ENCODE measurements at places on chromosomes 6 and 20.

DNA sequence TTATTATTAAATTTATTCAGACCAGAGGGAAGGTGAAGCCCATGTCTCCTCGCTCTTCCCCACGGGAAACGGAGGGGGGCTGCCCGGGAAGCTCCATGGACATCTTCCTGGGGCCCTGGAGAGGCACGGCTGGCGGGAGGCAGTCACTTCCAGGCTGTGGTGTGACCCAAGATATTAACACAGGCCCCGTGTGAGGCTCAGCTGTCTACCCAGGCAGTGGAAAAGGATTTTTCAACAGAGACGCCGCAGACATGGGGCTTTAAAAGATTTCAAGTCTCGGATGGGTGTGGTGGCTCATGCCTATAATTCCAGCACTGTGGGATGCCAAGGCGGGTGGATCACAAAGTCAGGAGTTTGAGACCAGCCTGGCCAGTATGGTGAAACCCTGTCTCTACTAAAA is 117.9 kb downstream of the ERMARD start:
- no peaks in the 10 kb centered on the region for H3K27me3 ChIP-seq
- no peak overlapping the region for H3K27ac ChIP-seq
- no peaks in the 10 kb centered on the region for H3K36me3 ChIP-seq
- no peak for DNase-seq
- H3K4me1 ChIP-seq: peaks cover 10% of the 10 kb centered on the region

GRCh38 chr20:54093423-54094267 is 23.3 kb upstream of the BCAS1 start:
- DNase-seq: no peak
- no peaks in the 10 kb centered on the region for H3K36me3 ChIP-seq
- H3K4me1 ChIP-seq: no peaks in the 10 kb centered on the region
- peaks cover 1% of the 10 kb centered on the region for H3K27me3 ChIP-seq

GRCh38 chr6:105628156-105628860 is 225.4 kb upstream of the PREP start:
- peaks cover 22% of the 10 kb centered on the region for H3K4me1 ChIP-seq
- no peak overlapping the region for H3K4me3 ChIP-seq
- H3K36me3 ChIP-seq: peaks cover 2% of the 10 kb centered on the region
- peaks cover 16% of the 10 kb centered on the region for H3K27me3 ChIP-seq

DNA sequence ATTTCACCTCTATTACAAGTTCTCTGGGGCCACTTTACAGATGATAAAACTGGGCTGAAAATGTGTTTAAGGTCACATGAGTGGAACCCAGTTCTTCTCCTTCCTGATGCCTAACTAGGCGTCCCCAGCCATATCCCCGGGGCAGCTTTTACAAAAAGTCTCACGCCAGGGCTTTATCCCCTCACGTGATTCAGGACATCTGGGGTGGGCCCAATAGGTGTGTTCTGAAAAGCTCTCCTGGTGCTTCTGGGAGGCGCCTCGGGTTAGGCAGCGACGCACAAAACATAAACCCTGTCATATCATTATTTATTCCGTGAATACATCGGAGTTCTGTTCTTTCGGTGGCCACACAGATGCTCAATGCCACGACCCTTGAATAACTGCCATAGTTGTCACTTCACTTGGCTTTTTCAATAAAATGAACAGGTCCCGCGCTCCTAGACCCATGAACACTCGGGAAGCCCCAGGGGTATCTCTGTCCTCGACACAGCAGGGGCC is 32.1 kb downstream of the SF3B5 start:
- peak overlapping the region; percentile 82 for H3K4me3 ChIP-seq
- H3K27ac ChIP-seq: peak overlapping the region; percentile 67
- no peaks in the 10 kb centered on the region for H3K27me3 ChIP-seq
- H3K4me1 ChIP-seq: peaks cover 40% of the 10 kb centered on the region

DNA sequence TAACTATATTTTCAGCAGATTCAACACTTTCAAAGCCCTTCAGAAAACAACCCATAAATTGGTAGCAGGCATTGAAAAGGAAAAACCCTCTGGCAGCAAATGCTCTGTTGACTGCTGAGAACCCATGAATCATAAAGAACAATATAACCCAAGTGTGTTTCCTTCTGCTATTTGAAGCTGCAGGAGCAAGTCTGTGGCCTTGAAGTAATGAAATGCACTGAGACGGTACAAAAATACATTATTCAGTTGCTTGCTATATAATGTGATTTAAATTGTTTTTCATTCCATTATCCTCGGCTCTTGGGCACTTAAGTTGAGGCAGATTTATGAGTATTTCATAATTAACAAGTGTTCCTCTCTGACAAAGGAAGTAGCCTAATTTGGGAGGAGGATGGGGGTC is 40.6 kb upstream of the SAMD5 start:
- no peaks in the 10 kb centered on the region for H3K4me1 ChIP-seq
- DNase-seq: no peak
- H3K4me3 ChIP-seq: no peak overlapping the region

DNA sequence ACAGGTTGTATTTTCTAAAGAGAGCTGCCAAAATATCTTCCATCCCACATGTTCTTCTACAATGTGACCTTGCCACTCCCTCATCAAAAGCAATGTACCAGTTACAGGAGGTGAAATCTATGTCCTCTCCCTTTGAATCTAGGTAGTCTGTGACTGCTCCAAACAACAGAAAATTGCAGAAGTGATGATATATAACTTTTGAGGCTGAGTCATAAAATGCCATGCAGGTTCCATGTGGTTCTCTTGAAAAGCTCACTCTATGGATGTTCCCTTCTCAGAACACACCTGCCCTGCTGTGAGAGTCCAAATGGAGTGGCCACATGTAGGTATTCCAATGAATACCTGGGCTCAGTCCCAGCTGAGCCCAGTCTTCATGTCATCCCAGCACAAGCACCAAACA is 16.9 kb upstream of the PHIP start:
- H3K4me3 ChIP-seq: no peak overlapping the region
- H3K4me1 ChIP-seq: no peaks in the 10 kb centered on the region
- no peak overlapping the region for H3K27ac ChIP-seq

DNA sequence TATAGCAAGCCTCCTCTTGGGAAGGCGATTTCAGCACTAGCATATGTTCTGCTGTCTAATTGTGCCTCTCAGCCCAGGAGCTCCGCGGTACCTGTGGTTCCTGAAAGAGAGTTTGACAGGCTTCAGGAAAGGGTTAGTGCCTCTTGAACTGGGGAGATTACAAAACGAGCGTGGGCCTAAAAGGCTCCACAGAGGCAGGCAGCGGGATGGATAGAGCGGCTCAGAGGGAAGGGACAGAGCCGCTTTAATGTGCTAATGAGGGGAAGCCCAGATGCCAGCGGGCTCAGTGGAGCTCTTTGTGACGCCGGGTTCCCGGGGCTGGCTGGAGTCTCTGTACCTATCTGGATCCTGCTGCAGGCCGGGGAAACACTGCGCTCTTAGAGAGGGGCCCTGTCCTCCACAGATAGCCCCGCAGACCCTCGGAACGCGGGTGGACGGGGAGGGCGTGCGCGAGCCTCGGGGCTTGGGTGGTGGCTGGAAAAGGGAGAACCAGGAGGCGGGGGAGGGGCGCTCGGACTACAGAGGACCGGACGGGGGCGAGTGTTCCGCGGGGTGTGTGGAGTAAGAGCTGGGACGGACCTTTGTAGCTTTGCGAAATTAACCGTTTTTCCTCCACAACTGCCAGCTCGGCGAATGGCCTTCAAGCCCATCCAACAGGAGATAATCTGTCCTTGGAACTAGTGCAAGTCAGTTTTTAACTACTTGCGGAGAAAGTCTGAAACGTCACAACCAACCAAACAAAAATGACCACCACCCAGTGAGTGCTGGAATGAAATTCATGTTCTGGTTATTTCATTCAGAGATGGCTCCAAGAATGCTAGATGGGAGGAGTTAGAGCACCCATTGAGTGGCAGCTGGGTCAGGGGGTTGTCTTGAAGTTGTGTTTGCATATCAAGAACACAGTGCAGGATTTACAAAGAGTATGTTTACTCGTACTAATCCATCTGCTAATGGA is 13.0 kb downstream of the SLC35F1 start:
- H3K27ac ChIP-seq: no peak overlapping the region
- no peak for DNase-seq
- H3K4me3 ChIP-seq: no peak overlapping the region
- H3K4me1 ChIP-seq: no peaks in the 10 kb centered on the region
- H3K27me3 ChIP-seq: peaks cover 8% of the 10 kb centered on the region

GRCh38 chr6:150143516-150144293 is 861 bp downstream of the PPP1R14C start:
- H3K36me3 ChIP-seq: no peaks in the 10 kb centered on the region
- H3K4me1 ChIP-seq: peaks cover 18% of the 10 kb centered on the region
- H3K27ac ChIP-seq: no peak overlapping the region
- H3K27me3 ChIP-seq: peaks cover 67% of the 10 kb centered on the region

DNA sequence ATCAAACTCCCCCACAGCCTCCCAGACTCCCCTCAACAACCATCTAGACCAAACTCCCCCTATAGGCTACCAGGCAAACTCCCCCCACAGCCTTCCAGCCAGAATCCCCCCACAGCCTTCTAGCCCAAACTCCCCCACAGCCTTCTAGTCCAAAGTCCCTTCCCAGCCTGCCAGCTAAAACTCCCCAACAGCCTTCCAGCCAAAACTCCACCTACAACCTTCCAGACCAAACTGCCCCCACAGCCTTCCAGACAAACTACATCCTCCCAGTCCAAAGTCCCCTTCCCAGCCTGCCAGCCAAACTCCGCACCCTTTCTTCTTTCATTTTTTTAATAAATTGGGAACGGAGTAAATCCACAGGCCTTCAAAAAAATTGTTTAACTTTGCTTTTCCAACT is 37.4 kb upstream of the SYNDIG1 start:
- H3K4me3 ChIP-seq: no peak overlapping the region
- no peaks in the 10 kb centered on the region for H3K36me3 ChIP-seq
- H3K27me3 ChIP-seq: peaks cover 8% of the 10 kb centered on the region
- no peak overlapping the region for H3K27ac ChIP-seq
- no peaks in the 10 kb centered on the region for H3K4me1 ChIP-seq

GRCh38 chr20:19232997-19233794 is 20.8 kb downstream of the SLC24A3 start:
- H3K4me3 ChIP-seq: no peak overlapping the region
- no peaks in the 10 kb centered on the region for H3K36me3 ChIP-seq
- DNase-seq: no peak
- H3K27ac ChIP-seq: no peak overlapping the region

DNA sequence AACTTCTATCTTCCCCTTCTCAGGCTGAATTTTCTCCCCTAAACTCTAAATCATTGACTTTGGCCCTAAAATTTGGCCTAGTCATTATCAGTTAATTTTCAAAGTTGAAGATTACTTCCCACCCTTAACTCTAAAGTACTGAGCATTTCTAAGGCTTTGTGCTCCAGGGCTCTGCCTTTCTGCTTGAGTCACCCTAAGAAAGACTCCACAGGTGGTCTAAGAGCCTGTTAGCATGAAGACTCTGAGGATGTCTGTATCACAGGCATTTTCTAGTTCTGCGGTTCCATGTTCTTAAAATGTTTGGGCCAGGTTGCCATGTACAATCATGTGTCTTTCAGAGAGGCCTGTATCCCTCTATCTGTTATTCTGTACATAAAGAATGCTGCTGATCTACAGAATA is 808.1 kb upstream of the MANEA start:
- no peak for DNase-seq
- no peaks in the 10 kb centered on the region for H3K36me3 ChIP-seq

DNA sequence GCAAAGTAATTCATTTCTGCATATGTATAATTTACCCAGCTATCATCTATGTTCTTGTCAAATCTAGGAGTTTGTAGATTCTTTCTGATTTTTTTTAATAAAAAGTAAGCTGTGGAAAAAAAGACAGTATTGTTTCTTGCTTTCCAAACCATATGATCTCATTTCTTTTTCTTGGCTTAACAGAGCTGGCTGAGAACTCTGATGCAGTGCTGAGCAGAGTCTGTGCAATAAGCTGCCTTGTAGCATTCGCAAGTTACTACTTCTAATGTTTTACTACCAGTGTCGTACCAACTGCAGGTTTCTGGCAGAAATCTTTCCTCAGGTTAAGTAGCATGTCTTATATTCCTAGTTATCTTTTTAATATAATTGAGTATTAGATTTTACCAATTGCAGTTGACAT is 15.6 kb downstream of the RRBP1 start:
- no peaks in the 10 kb centered on the region for H3K27me3 ChIP-seq
- H3K36me3 ChIP-seq: peaks cover 1% of the 10 kb centered on the region
- DNase-seq: peak; percentile 3
- no peak overlapping the region for H3K27ac ChIP-seq

GRCh38 chr6:2108700-2109306 is 136.6 kb downstream of the GMDS start:
- H3K27me3 ChIP-seq: peaks cover 5% of the 10 kb centered on the region
- no peak overlapping the region for H3K4me3 ChIP-seq
- H3K4me1 ChIP-seq: peaks cover 29% of the 10 kb centered on the region
- no peak overlapping the region for H3K27ac ChIP-seq

DNA sequence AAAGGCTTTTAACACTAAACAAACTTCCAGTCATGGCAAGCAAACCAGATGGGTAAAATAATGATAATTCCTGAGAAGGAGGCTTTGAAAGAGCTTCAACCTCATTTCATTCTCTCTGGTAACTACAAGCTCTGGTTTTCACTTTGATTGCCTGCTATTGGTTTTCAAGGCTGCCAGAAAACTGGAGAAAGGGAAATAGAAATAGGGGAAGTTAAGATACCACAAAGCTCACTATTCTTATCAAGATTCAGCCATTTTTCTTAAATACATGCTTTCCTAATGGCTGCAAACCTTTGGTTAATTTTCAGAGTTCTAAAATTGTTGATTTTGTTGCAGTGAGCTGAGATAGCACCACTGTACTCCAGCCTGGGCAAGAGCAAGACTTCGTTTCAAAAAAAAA is 42.5 kb upstream of the NELFCD start:
- no peaks in the 10 kb centered on the region for H3K4me1 ChIP-seq
- no peaks in the 10 kb centered on the region for H3K36me3 ChIP-seq
- no peak overlapping the region for H3K27ac ChIP-seq
- no peak overlapping the region for H3K4me3 ChIP-seq
- DNase-seq: no peak

- no peak for DNase-seq
- no peaks in the 10 kb centered on the region for H3K36me3 ChIP-seq
- H3K4me3 ChIP-seq: no peak overlapping the region
- H3K27me3 ChIP-seq: peaks cover 2% of the 10 kb centered on the region
- no peak overlapping the region for H3K27ac ChIP-seq
These were observed 51.9 kb downstream of the CARMIL1 start for GRCh38 chr6:25330796-25331685.

GRCh38 chr6:40482532-40482931 is 104.6 kb downstream of the LRFN2 start:
- no peak for DNase-seq
- no peaks in the 10 kb centered on the region for H3K36me3 ChIP-seq
- H3K4me1 ChIP-seq: peaks cover 4% of the 10 kb centered on the region
- H3K27ac ChIP-seq: no peak overlapping the region
- no peak overlapping the region for H3K4me3 ChIP-seq

GRCh38 chr6:11179419-11180202 is 52.9 kb downstream of the NEDD9 start:
- no peak overlapping the region for H3K27ac ChIP-seq
- peaks cover 28% of the 10 kb centered on the region for H3K36me3 ChIP-seq
- H3K4me1 ChIP-seq: no peaks in the 10 kb centered on the region
- H3K4me3 ChIP-seq: no peak overlapping the region
- no peaks in the 10 kb centered on the region for H3K27me3 ChIP-seq
